ENCODE measurements at places on chromosomes 4 and X. TPM values are rescaled to one million over a fixed set of nuclear protein-coding genes. Genes with fewer than 3 reads are reported as not detected.

Gene TCEAL6
- not detected for total RNA-seq

Gene AIMP1
- total RNA-seq = 19.2 TPM

Gene DGKK
- total RNA-seq = not detected

Gene PAGE4
- not detected for total RNA-seq

Gene TRIM75
- not detected for total RNA-seq

Gene TNIP3
- total RNA-seq = 0.25 TPM

Gene RHOXF1
- total RNA-seq = not detected

Gene GNRHR
- not detected for total RNA-seq

Gene RBMXL3
- not detected for total RNA-seq

Gene YY2
- 3.6 TPM for total RNA-seq

Gene MAGEC2
- not detected for total RNA-seq

Data from bladder microvascular endothelial cell (primary cell).